GM12892 (cell line): ENCODE measurements at places on chromosomes 5 and 9.

DNA sequence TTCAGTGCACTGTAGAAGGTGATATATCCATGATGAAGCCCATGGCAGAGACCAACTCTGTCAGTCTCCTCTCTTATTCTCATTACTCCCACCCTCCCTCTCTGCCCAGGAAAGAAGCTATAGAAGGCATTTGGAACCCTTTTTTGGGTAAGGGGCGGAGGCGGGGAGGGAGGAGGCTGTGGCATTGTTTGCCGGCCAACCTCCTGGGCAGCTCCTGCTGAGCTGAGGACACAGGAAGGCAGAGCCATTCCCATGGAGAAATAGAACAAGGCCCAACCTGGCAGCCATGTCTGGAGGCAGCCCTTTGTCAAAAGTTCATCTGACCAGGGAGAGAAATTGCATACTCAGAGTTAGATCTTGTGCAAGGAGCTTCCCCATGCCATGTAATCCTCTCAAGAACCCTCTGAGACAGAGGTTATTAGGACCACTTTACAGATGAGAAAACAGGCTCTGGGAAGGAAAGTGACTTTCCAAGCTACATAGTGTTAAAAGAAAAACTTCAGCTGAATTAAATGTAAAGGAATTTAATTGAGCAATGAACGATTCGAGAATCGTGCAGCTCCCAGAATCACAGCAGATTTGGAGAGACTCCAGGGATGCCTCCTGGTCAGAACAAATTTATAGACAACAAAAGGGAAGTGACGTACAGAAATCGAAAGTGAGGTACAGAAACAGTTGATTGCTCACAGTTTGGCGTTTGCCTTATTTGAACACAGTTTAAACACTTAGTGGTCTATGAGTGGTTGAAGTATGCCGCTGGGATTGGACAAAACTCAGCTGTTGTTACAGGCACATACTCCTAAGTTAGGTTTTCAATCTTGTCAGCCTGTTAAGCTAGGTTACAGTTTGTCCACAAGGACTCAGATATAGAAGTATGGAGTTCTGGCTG lies 158.6 kb downstream of the MELK start:
- DNase-seq, result no peak

DNA sequence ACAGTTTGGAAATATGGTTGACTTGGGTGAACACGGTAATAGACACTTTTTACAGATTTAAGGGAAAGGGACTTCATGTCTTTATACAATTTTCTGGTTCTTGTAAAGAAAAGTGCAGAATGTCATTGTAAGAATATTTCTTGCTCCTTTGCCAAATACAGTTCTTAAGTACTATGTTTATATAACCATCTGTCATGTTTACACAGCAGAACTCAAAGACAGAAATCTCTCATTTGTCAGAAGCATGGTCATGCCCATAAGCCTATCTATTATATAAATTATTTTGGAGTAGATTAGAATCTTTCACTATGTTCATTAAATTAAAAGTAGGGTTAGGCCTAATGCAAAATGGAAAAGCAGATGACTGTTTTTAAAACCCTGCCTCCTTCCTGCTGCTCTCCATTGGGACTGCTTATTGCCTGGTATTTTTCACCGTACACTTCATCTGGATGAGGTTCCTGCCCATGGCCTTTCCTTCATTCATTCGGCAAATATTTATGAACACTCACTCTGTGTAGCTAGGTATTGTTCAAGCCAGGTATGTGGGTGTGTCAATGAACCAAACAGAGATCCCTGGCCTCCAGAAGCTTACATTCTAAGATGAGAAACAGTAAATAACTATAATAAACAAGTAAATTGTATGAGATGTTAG lies 558.1 kb downstream of the NR2F1-AS1 start:
- DNase-seq, result no peak

DNA sequence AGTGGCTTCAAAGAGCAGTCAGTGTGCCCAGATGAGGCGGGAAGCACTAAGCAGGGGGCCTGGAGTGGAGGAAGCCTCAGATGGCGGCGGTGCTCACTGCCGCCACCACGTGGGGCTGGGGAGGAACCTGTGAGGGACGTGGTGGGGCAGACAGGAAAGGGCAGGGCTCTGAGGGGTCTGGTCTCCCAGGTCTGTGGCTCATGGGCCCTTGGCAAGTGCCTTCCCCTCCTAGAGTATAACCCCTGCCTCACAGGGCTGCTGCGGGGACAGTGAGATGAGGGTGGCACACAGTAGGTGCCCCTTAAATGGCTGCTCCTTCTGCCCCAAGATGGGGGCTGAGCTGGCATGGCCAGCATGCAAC lies 26.6 kb downstream of the NR5A1 start:
- peak; percentile 84 for DNase-seq

GRCh38 chr9:94086486-94087345 lies 2.5 kb downstream of the PTPDC1 start:
- no peak for DNase-seq

DNA sequence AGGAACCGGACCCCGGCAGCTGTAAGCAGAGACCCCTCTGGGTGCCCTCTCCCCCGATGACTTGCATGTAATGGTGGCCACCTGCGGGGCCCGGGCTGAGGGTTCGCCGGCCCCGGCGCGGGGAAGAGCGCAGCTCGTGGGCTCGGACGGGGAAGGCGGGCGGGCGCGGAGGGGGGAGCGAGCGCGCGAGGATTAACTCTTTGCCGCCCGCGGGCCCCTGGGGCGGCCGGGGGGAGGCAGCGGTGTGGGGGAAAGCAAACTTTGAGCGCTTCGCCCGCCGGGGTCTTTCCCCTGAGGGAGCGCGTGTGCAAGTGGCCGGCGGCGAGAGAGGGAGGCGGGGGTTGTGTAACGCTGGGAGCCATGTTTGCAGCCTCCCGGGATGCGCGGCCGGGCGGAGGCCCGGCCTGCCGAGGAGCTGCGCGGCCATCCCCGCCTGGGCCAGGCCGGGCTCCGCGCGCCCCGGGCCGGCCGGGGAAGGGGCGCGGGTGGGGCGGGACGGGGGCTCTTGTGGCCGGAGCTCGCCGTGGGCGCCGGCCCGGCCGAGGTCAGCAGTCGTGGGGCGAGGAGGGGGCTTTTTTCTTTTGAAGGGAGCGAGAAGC lies 547 bp downstream of the ANP32B start:
- peak; percentile 42 for DNase-seq

DNA sequence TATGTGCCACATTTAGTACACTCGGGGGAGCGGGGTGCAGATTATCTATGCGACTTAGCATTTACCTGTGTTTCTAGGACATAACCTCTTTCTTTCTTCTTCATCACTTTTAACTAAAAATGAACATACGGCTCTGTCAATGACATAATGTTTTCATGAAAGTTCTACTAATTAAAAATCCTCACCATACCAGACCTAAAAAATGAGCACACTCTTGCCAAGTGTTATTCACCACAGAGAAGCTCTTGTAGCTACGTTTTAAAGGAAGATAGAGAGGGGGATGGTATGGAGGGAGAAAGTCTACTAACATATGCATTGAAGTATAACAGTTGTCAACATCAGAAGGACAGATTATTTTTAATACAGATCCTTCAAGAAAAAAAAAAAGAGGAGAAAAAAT lies 1.6 kb downstream of the CDH10 start:
- no peak for DNase-seq

DNA sequence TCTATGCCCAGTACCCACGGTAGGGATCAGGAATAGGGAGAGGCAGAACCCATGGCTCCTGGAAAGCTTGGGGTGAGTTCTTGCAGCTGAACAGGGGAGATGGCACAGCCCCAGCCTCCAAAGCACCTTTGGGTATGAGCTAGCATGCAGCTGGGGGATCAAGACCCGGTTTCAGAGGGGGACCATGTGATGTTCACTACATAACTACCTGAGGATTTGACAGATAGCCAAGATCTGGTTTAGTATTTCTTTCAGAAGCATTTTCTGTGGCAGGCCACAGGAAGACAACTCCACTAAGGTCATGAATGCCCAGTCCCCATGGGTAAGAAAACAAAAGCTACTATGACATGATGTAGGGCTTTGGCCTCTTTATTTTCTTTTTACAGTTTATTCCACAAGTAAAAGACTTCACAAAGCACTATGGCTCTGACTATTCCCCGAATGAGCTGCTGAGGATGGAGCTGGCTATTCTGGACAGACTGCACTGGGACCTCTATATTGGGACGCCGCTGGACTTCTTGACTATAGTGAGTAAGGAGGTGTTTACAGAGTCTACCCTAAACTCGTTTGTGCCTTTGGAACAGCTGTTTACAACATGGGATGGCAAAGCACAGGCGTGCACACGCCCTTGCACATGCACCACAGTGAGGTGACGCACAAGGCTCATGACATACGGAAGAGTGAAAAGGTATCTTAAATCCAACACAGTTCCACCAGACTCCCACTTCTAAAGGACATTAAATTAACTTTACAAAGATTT lies 3.4 kb downstream of the CCNI2 start:
- no peak for DNase-seq

- no peak for DNase-seq
These were observed 631.1 kb downstream of the ACTL7B start for GRCh38 chr9:108224716-108225115.

- DNase-seq, result no peak
These were observed 10.6 kb upstream of the PRLR start for GRCh38 chr5:35240892-35241291.

GRCh38 chr9:134991808-134992754 lies 74.4 kb upstream of the FCN1 start:
- no peak for DNase-seq

DNA sequence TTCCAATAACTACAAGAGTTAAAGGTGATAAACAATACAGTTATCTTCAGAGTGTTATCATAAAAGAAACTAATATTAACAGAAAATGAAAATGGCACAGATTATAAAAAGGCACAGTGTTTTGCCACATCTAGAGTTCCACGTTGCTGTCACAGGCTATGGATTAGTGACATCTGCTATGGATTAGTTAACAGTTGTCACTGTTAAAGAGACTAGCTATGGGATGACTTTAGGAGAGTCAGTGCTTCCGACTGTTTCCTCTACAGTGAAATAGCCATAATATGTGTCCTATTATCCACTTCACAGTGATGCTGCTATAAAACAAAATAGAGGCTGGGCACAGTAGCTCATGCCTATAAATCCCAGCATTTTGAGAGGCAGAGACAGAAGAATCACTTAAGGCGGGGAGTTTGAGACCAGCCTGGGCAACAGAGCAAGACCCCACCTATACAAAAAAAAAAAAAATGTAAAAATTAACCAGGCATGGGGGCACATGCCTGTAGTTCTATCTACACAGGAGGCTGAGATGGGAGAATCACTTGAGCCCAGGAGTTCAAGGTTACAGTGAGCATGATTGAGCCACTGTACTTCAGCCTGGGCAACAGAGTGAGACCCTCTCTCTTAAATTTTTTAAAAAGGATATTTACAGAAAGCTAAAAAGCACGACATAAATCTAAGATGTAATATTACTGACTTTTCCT lies 19.7 kb downstream of the MAPKAP1 start:
- DNase-seq, result no peak

DNA sequence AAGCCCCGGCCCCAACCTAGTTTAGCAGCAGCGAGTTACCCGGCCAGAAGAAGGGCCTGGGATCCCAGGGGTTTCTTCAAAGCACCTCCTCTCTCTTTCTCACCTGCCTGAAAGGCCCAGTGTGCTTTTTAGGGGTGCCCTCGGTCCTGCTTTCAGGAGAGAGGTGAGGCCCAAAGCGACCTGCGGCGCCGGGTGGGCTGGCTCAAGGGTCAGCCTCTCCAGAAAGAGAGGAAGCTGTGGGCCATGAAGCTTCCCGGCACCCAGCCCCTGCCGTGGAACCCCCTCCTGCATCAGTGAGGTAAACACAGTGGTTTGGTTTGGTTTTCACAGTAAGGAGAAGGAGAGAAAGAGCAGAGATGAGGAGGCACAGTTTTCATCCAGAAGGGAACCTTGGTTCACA lies 4.3 kb downstream of the FOXB2 start:
- DNase-seq, result no peak

- DNase-seq, result no peak
These were observed 49.3 kb downstream of the DUSP1 start for GRCh38 chr5:172721455-172722326.

- no peak for DNase-seq
These were observed 20.0 kb upstream of the CREBRF start for GRCh38 chr5:173035904-173036707.

DNA sequence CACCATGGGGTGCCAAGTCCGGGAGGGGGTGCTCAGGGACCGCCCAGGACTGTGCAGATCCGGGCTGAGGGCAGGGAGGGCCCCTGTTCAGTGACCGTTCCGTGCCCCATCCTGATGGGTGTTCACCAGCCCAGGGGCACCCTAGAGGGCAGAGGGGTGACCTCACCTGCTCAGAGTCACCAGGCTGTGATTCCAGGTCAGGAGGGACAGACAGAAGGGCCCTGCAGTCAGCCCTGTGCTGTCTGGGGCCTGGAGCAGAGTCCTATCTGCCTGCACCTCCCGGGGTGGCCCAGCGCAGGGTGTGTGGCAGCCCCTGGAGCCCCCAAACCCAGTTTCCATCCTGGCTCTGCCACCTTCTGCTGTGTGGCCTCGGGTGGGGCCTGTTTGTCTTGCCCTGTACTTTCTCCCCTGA lies 241.9 kb downstream of the PBX3 start:
- no peak for DNase-seq

- no peak for DNase-seq
These were observed 120.7 kb downstream of the PCSK1 start for GRCh38 chr5:96312383-96312782.
